ENCODE measurements at places on chromosomes 3 and 15.

GRCh38 chr15:79970624-79971434 lies at the start of gene BCL2A1:
Gene BCL2A1, minus strand, starts transcription at chr15:79971196. Its CDS starts 77 bp downstream, at chr15:79971119.
- DNase-seq: no peak

- no peak for DNase-seq
These were observed 58.5 kb downstream of the RFTN1 start for GRCh38 chr3:16455001-16455400.

DNA sequence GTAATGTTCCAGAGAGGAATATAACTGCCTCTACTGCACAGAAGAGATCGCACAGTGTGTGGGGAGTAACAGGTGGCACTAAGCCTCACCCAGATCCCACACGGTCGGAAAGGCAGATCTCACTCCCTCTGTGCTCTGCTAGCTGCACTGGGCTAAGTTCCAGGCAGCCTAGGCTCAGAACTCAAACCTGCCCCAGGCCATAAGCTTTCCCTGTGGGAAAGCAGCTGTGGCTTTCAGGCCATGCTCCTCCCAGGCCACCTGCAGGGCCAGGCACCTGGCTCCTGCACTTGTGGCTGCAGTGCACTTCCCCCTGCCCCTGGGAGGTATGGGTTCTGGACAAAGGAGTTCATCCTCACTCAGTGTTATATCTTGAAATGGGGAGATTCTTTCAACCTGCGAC lies 27.5 kb downstream of the PCCB start:
- DNase-seq: no peak

DNA sequence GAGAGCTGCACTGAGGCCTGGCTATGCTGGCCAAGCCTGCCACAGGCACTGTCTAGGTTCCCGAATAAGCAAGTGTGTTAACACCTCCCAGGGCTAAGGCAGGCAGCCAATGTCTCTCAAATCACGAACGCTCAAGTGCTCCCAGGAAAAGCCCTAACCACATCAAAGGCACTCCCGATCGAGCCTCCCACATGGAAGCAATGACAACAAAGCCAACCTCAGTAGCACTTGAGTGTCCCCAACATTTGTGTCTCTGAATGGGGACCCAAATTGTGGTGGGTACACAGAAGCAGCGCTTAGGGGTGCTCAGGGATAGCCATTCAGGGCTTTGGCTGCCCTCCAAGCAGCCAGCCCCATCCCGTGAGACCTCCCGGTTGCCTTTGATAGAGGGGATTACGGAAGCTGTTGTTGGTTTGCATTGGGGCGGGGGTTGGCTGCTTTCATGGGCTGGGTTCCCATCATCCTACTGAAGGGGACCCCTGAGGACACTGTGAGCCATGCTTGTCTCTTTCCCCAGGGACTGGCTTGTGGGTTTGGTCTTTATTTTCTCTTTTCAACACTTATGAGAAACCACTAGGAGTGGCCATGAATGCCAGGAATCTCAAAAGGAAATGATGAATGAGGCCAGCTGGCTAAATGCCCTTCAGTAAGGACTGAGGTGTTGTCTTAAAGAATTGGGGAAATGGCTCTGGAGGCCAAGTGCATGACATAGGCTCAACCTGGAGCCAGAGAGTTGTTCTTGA lies 234.1 kb upstream of the FEZF2 start:
- no peak for DNase-seq

DNA sequence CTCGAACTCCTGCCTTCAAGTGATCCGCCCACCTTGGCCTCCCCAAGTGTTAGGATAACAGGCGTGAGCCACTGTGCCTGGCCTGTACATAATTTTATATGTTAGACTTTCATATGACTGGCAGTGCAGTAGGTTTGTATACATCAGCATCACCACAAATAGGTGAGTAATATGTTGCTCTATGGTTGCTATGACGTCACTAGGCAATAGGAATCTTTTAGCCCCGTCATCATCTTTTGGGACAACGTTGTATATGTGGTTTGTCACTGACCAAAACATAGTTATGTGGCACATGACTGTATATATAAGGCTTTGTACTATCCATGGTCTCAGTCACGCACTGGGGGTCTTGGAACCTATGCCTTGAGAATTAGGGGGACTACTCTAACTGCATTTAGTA lies 17.0 kb upstream of the DNAJC19 start:
- DNase-seq: no peak

GRCh38 chr3:187041362-187042307 lies 97.7 kb downstream of the RPL39L start:
- DNase-seq: peak; percentile 19

DNA sequence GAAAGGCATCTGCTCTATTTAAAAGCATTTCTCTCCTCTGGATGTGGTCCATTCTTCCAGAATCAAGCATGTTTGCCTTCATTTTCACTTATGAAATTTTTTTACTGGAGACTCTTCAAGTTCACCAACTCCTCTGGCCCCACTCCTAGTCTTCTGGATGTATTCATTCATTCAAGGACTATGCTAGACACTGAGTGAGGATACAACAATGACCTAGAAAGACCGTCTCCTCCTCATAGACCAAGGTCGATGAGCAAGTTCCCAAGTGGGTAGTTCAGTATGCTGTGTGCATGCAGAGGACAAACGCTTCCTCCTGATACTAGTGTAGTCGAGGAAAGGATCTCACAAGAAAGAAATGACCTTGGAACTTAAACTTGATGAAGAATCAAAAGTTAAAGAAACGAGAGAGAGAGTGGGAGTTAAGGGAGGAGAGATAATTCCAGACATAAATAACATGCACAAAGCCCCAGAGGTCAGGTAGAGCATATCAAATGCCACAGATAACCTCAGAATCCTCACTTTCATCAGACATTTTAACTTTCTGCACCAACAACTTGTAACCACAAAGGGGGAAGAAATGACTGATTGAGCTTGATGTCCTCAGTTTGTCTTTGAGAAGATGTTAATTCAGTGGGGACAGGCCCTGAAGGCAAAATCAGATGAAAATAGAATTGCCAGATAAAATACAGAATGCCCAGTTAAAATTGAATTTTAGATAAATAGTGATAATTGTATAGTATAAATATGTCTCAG lies 149.4 kb downstream of the IMPG2 start:
- no peak for DNase-seq

DNA sequence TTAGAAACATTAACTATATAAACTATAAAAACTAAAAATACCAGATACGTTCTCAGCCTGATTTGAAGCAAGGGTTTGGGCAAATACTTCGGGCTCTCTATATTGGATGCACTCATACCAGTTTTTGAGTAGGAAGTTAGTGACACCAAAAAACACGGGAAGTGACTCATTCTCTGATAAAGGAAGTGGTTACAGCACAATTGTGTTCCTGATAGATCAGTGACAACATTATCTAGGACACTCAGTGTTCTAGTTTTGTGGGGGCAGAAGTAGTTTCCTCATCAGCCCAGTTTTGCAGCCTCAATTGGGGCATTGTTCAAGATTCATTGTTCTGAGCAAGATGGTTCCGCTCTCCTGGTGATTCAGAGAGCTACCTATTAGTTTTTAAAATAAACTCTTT lies 469.6 kb upstream of the DPPA4 start:
- DNase-seq: peak; percentile 17

GRCh38 chr3:67437090-67437489 lies 217.3 kb downstream of the SUCLG2 start:
- no peak for DNase-seq

GRCh38 chr3:56886314-56886713 lies 84.6 kb upstream of the ARHGEF3 start:
- no peak for DNase-seq

DNA sequence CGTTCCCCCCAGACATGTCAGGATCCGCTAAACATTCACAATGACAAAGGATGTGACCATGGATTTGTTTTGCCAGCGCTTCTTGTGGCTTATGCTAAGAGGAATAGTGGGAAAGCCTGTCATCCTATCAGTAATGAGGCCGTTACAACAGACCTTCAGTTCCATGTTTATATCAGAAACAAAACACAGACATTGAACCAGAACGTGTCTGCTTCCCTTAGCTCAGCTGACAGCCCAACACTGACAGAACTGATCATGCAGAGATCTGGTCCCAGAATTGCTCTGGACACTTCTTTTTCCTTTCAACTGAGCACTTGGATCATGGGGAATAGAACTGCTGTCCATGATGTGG lies 58.3 kb upstream of the MYZAP start:
- no peak for DNase-seq

DNA sequence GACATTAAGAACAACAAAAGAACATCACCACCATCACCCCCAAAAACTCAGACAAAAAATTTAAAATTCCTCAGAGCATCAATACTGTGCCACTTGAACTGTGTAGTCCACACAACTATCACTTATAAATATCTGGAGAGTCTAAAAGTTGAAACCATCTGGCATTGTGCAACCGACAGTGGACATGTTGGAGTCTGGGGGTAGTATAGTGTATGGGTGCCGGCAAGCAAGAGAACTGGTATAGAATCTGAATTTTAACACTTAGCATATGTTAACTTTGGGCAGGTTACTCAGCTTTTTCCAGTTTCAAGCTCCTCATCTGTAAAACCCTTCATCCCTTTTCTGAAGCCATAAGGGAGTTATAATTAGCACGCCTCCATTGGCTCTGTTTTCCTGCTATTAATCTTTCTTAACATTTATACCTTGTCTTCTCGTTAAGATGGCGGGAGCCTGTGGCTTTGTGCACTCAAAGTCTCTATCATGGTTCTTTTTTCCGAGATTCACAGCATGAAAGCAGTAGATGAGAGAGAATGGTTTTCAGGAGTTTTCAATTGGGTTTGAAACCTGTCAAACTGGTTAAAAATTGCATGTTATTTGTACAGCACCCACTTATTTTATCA lies 255.7 kb upstream of the TBL1XR1 start:
- no peak for DNase-seq

DNA sequence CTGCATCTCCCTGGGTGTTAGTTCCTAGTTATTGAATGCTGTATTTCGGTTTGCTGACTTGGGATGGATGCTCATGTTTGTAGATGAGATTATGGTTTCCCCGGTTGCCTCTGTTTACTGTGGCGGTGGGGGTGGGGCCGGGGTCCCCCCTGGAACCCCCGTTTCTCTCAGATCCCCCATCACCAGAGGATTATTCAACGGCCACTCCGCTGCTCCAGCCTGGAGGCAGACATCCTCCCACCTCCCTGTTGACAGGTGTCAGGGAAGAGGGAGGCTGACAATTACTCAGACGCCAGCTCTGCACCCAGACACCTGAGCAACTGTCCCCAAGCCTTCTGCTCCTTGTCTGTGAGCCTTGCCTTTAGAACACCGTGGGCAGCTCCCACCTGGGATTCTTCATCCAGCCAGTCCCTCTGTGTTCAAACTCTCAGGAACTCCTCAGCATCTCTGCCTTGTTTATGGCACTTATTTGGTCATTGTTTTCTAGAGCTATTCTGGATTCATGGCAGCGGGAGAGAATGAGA lies 95.9 kb upstream of the PRR20G start:
- DNase-seq: no peak

DNA sequence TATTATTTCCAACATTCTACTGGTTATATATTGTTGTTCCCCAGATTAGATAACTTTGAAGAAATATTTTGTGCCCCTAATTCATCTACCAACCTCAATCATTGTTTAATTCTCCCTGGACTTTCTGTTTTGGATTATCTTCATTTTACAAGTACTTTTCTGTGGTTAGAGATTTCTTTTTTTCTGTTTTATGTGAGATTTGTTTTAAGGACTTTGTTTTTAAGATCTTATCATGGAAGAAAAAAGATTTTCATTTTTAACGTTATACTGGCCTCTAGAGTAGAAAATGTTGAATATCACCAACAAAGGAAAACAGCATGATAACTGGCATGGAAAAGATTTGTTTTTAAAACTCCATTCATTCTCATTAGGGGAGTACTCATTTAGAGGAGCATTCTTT lies 210.9 kb upstream of the KCNMB2 start:
- DNase-seq: no peak

- DNase-seq: no peak
These were observed 186.4 kb downstream of the ADAMTS9 start for GRCh38 chr3:64501298-64501906.

GRCh38 chr3:31295150-31295765 lies 237.5 kb upstream of the STT3B start:
- no peak for DNase-seq

DNA sequence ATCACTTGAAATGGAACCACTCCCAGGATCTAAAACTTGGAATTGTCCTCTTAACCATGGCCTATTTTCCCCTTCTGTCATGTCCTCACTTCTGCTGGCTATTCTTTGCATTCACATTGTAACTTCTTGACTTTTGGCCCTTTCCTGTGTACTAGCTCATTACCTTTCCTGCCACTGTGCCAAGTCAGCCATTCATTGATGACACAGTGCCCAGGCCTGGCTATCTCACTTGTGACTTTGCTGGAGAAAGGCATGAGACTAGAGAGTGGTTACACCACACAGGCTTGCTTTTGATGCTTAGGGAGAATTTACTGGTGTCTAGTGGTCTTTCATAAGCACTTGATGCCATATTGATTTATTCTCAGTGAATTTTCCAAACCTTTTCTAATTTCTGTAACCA lies 101.1 kb downstream of the NR1D2 start:
- DNase-seq: no peak

Measured in stimulated activated CD8-positive, alpha-beta memory T cell treated with anti-CD3 and anti-CD28 coated beads, Interleukin-4, amount 100 ng/mL, for 1 hour (primary cell).